Smooth muscle cell of the brain vasculature (primary cell): ENCODE measurements at places on chromosomes 3 and 15.

- no peak for DNase-seq
Observed at GRCh38 chr15:69881766-69882165, 216.0 kb downstream of the TLE3 start.

GRCh38 chr15:92019706-92020105 is 166.2 kb downstream of the SLCO3A1 start:
- DNase-seq: no peak

DNA sequence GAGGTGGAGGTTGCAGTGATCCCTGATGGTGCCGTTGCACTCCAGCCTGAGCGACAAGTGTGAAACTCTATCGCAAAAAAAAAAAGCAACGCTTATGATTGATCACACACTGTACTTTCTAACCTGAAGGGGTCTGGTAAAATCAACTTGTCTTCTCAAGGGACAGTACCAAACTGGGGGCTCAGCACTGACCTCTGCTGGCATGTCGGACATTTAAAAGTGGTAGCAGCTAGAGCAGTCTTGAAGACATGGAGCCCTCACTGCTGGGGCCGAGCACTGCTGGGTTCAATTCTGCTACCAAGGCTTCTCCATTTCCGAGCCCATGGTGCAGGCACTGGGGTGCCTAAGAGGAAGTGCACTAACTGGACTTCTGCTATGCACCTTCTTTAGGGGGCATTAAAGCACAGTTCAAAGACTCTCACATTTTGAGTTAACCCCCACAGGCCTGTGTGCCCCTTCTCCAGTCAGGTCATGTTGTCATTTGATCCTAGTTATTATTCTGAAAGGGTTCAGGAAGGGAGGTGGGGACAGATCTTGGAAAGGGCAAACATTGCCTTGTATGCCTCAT is 26.4 kb upstream of the LAMP3 start:
- DNase-seq: no peak

- DNase-seq: no peak
Observed at GRCh38 chr3:74067296-74067695, 442.6 kb upstream of the PDZRN3 start.

DNA sequence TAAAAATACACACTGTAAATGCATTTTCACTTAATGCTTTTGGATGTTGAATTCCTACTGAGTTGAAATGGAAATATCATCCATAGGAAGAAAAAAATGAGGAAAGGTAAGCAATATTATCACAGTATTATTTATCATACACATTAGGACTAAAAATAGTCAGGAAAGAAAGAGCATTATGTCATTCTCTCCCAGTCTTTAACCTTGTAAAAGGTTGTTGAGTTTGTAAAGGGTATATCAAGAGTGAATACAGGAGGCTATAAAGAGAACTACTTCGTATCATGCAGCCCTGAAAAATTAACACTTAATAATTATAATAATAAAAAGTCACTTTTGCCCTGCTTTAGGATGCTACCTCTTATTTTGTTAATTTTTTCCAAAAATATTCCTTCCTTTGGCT is 395.8 kb downstream of the FOXP1 start:
- DNase-seq: no peak

GRCh38 chr3:46661776-46662766 is 31.4 kb downstream of the ALS2CL start:
- DNase-seq: no peak

DNA sequence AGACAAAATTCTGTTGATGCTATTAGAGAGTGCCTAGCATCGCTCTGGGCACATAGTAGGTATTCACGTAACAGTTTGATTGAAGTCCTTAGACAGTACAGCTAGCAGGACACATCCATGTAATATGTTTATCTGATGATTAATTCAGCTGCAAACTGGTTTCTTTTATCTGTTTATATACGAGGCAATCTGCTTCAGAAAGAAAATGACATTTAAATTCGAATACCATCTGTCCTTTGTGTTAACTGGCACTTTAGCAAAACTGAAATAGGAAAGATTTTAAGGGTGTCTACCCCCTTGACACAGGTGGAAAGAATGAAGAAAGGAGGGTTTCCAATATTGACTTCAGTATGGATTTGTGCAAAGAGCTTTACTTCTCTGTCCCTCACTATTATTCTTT is 192.5 kb downstream of the MFSD1 start:
- DNase-seq: no peak

DNA sequence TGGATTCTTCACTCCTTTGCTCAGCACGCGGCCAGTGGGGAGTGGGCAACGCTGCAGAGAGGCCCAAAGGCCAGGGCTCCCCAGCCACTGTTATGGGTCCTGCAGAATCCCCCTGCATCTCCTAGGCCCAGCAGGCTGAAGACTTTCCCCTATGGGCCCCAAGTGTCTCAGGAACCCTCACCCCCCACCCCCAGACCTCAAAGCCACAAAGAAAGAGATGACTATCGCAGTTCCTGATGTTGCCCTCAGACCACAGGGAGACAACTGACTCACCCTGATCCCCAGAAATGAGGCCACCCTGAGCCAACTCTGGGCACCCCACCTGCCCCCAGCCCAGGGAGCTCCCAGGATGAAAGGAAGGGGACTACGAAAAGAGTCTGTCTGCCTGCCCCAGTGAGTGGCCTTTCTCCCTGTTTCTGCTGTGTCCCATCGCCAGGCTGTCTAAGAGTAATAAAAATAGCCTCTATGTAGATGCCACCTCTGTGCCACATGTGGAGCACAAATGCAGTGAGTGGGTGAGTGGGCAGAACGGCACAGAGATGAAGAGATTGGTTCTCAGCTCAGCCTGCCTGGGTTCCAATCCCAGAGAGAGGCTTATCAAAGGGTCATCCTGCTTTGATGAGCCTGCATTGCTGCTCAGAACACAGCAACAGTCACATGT is 283.0 kb downstream of the UACA start:
- DNase-seq: no peak

- no peak for DNase-seq
Observed at GRCh38 chr3:182041668-182042291, 330.1 kb downstream of the SOX2 start.

GRCh38 chr3:66488492-66488891 is 12.3 kb downstream of the LRIG1 start:
- no peak for DNase-seq

DNA sequence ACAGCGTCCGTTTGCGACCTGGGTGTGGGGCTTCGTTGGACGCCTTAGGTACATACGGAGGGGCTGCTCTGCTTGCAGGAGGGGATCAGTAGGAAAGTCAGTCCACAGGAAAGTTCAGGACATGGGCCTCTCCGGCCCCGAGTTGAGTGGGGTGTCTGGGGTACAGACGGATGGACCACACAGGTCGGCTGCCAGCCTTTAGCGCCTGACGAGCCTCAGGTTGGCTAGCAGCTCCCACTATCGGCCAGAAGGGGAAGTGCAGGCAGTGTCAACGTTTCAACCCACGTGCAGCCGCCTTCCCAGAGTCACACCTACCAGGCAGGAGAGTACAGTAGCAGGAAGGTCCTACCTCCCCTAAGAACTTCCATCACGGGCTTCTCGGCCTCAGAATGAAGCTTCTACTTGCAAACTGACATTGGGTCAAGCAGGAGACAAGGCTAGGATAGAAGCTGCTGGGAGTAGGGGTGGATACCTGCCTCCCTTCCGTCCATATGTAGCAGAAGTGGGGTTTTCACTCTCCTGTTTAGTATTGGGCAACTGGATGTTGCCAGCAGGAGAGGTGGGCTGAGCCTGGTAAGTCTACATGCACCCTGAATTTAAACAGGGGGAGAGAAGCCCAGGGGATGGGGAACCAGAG is 1.8 kb upstream of the SCN5A start:
- DNase-seq: peak; percentile 17

GRCh38 chr3:65587650-65588439 is 450.9 kb downstream of the MAGI1 start:
- no peak for DNase-seq

DNA sequence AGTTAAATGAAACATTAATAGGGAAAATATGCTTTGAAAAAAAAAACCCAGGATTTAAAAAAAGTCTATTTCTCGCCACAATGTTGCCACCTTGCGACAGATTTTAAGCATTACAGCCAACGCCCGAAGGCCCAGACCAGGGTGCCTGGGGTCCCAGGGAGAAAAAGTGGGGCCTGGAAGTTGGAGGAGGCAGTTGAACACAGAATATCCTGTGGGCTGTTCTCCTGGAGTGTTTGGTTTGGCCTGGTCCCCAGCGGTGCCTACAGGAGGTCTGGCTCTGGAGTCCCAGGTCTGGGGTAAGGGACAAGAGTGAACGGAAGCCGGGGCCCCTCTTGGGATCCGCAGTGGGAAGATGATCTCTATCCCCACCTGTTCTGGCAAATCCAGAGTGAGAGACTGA is 3.4 kb downstream of the RNU6-1 start:
- no peak for DNase-seq

- no peak for DNase-seq
Observed at GRCh38 chr15:48477795-48478360, 146.6 kb downstream of the DUT start.

GRCh38 chr3:115212615-115213014 is 65.5 kb upstream of the ZBTB20 start:
- no peak for DNase-seq

DNA sequence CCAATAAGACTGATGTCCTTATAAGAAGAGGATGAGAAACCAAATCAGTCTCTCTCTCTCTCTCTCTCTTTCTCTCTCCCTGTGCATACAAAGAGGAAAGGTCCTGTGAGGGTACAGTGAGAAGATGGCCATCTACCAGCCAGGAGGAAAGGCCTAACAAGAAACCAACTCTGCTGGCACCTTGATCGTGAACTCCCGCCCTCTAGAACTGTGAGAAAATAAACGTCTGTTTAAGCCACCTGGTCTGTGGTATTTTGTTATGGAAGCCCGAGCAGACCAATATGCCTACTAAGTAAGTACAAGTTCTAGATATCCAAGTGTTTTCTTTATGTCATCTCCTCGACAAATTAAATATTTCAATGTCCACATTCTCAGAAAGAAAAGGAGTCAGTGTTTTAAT is 44.9 kb upstream of the TMC3 start:
- peak; percentile 4 for DNase-seq

DNA sequence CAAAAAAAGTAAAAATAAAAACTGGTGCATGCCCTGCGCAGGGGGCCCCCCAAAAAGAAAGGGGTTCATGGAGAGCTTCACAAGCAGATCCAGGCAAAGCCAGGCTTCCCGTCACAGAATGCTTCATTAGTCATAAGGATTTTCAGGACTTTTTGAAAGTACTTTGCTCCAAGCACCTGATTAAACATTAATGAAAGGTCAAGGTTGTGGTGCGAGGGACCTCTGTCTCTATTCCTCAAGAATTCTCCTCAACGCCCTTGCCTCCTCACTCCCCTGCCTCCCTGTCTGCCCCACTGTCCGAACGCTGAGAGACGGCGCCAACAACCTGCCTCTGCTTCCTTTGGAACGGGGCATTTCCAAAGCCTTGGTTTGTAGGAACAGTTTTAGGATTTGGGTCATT is 240.1 kb upstream of the IGF1R start:
- no peak for DNase-seq

GRCh38 chr15:86333819-86334218 is 254.1 kb downstream of the AGBL1 start:
- DNase-seq: no peak

DNA sequence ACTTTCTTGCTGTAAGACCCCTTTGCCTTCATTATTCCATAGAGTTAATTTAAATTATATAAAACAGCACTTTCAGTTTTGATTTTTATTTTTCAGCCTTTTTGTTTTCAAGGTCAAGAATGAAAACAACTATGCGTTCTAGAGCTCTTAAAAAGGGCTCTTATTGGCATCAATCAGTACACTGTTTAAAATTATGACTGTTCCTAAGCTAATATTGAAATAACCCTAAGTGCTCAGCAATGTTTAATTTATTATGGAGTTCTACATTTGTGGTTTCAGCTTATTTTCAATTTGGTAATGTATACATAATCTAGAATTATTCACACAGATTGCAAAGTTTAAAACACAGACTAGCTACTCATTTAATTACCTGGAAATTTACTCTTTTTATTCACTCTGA is 179.4 kb downstream of the MBNL1 start:
- no peak for DNase-seq

GRCh38 chr15:57245130-57245529 is 131.2 kb upstream of the CGNL1 start:
- DNase-seq: no peak

GRCh38 chr15:89088605-89089315 is 504 bp downstream of the ABHD2 start:
- no peak for DNase-seq

- DNase-seq: peak; percentile 20
Observed at GRCh38 chr3:66693461-66694031, 192.7 kb upstream of the LRIG1 start.

- DNase-seq: no peak
Observed at GRCh38 chr3:170572665-170573253, 13.1 kb downstream of the SLC7A14 start.

GRCh38 chr3:32438596-32439344 is 47.1 kb downstream of the CMTM7 start:
- no peak for DNase-seq
